Fibroblast of villous mesenchyme (primary cell): ENCODE measurements at places on chromosomes 11 and 22.

- no peak for DNase-seq
Observed at GRCh38 chr11:132421555-132421954, 1051.1 kb downstream of the NTM start.

DNA sequence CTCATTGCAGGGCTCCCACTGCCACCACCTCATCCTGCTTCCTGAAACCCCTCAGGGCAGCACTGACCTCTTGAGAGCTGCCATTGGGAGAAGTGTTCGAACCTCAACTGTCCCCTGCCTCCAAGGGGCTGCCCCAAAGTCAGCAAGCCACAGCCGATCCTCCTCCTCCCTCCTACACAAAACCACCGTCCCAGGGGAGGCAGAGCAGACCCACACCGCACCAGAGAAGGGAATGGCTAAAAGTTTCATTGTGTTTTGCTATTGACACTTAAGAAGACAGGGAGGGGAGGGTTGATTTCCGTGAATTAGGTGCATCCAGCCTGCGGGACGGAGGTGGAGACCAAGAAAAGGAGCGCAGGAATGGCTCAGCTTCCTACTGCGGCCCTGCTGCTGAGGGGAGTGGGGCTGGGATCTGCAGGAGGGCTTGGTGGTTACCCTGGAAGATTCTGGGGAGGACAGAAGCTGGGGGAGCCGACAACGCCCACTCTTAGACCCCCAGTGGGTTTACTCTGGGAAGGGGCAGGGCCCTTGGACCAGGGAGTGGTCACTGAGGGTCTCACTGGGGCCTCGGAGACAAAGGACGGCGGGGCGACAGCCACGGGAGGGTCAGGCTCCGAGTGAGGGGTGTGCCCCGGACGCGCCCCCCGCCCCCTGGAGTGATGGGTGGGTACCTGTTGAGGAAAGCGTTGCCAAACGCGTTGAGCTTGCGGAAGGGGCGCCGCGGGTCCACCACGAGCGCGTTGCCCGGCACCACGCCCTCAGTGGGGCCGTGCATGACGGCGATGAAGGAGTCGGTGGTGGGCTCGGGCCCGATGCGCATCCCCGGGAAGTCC, 815 bp downstream of the EHD1 start:
- no peak for DNase-seq

DNA sequence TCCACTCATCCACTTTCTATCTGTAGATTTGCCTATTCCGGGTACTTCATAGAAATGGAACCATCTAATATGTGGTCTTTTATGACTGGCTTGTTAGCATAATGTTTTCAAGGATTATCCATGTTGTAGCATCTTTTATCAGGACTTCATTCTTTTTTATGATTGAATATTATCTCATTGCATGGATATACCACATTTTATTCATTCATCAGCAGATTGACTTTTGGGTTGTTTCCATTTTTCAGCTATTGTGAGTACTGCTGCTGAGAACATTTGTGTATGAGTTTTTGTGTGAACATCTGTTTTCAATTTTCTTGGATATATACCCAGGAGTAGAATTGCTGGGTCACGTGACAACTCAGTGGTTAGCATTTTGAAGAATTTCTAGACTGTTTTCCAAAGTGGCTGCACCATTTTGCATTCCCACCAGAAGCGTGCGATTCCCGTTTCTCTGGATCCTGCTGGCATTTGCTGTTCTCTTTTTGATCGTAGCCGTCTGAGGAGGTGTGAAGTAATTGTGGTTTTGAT, 8.9 kb downstream of the DERL3 start:
- DNase-seq, result peak; percentile 89

DNA sequence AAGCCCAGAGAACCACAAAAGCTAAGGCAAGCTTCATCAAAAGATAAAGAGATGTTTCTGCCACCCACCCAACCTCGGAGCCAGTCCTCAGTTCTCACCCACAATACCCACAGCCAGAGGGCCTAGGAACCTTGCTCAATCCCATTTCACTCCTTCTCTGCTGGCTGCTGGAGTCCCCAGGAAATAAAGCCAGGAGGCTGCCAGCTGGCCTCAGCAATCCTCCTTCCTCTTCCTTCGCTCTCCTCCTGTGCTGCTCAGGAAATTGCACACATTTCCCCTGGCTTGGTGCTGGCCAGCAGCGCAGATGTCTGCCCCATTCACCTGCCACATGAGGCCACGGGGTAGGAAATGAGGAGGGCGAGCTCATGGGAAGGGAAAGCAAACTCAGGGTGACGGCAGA, 91.8 kb upstream of the LDLRAD3 start:
- DNase-seq, result no peak

DNA sequence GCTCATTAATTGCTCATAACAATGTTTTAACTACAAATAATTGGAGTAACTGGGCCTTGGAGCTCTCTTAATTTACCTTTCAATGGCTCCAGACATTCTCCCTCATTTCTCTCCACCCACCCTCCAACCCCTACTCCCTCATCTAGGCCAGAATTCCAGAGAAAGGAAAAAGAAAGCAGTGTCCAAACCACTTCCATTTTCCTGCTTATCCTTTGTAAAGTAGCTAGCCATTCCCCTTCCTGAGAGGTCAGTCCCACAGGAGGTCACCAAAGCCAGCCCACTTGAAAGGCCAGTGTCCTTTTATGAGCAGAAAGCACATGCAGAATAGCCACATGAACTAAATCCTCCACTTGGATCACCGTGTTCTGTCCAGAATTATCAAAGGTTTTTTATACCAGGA, 404.8 kb upstream of the FAT3 start:
- no peak for DNase-seq

GRCh38 chr11:125224391-125225021, 60.0 kb downstream of the PKNOX2 start:
- DNase-seq, result peak; percentile 51

- no peak for DNase-seq
Observed at GRCh38 chr11:74321487-74322188, 10.2 kb upstream of the P4HA3 start.

DNA sequence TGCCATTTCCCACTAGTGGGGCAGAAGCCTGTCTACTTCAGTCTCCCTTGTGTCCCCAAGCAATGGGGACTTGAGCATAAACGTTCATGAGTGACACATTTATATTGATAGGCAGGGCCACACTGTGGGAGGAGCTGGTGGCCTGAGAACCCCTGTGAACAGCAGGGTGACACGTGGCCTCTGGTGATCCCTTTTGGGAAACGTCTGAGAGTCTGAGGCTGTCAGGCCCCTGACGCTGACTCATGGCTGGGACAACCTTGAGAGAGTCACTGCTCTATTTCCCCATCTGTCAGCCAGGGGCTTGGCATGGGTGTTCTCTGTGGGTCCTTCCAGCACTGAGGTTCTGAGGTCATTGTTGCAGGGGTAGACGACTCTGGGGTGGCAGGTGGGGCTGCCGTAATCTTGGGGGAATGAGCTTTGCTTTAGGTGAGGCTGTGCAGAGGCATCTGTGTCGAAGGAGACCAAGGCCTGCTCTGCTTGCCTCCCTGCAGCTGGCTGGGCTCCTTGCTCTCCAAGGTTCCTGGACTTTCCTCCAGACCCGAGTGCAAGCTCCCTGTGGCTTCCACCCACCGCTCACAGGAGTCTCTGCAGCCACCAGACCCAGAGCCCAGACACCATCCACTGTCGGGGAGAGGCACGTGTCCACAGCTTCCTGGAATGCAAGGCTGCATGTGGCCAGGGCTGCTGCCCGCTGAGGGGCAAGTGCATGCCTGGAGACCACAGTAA, 54.7 kb downstream of the SMIM38 start:
- no peak for DNase-seq
